Hematopoietic multipotent progenitor cell treated with erythropoietin and hydrocortisone succinate and interleukin-3 and kit ligand, for 17 days (in vitro differentiated cells): ENCODE measurements at places on chromosomes 16 and 17.

- DNase-seq, result no peak
Observed at GRCh38 chr17:31721291-31722025, 137.6 kb downstream of the COPRS start.

GRCh38 chr17:28940675-28941074 is 10.6 kb downstream of the PHF12 start:
- no peak for DNase-seq

GRCh38 chr16:56608876-56609462 is 585 bp downstream of the MT2A start:
- peak; percentile 38 for DNase-seq

DNA sequence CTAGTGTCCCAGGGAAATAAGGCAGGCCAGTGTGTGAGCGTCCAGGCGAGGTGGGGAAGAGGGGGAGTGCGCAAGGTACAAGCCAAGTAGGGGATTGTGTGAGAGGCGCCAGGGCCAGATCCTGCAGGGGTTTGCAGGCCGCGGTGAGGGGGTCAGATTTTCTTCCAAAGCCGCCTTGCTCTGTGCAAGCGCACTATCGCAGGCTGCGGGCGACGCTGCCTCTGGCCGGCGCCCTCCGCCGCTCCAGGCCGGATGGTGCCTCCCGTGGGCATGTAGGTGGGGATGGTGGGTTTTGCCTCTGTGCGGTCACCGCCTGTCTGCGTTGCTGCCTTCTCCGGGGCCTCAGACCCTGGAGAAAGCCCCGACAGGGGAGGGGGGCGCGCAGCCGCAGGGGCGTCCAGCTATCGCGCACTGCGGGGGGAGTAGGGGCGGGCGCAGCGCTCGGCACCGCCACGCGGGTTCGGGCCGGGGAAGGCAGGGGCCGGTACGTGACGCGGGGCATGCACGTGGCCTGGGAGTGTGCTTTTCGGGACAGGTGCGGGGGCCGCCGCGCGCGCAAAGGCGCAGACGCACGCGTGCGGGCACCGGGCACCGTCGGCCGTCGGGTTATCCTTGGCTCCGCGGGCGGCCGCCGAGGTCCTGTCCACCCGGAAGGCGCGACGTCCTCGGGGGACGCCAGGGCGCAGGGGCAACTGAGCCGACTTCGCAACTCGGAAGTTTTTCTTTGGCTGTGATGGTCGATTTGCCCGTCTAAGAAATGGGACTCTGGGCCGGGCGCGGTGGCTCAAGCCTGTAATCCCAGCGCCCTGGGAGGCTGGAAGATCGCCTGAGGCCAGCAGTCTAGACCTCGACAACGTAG is 1.1 kb upstream of the HAPSTR1 start:
- DNase-seq, result peak; percentile 30

- DNase-seq, result no peak
Observed at GRCh38 chr16:23640615-23640930, 537 bp downstream of the PALB2 start.

GRCh38 chr17:72989074-72989610 is 103.3 kb downstream of the SLC39A11 start:
- DNase-seq, result no peak

DNA sequence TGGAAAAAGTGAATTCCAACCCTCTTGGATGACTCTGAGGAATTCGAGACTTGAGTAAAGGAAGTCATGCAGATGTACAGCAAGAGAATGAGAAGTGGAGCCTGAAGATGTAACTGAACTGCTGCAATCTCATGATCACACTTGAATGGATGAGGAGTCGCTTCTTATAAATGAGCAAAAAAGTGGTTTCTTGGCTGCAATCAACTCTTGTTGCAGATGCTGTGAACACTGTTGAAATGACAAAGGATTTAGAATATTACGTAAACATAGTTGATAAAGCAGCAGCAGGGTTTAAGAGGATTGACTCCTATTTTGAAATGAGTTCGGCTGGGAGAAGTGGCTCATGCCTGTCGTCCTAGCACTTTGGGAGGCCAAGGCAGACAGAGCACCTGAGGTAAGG is 25.5 kb downstream of the ASPA start:
- DNase-seq, result no peak

DNA sequence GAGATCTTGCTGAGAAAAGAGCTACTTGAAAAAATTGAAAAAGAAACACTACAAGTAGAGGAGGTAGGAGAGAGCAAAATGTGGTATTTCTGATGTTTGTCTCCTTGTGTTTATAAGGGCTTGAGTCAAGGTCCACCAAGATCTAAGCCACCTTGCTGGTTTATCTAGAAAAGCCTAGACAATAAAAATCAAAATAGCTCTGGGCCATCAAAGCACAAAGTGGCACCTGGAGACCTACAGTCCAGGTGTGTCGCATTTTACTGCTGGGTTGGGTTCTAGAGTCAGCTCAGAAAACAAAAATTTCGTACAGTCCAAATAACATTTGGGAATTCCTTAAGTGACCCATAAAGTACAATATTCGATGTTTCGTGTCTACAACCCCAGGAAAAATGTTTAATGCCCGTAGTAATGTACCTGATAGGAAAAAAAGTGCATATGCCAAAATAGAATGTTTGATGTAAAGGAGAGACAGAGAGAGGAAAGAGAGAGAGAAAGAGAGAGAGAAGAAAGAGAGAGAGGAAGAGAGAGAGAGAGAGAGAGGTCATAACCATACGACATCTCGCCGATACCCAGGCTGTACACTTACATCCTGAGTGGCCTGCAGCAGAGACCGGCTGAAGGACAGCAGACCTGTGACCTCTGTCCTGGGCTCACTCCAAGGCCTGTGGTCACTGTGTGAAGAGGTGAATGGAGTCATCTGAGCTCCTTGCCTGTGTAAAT is 27.1 kb downstream of the PRSS54 start:
- DNase-seq, result no peak

- DNase-seq, result no peak
Observed at GRCh38 chr17:542943-543342, 171.7 kb downstream of the VPS53 start.

GRCh38 chr16:88867581-88868246 is 1.3 kb upstream of the PABPN1L start:
- DNase-seq, result no peak

DNA sequence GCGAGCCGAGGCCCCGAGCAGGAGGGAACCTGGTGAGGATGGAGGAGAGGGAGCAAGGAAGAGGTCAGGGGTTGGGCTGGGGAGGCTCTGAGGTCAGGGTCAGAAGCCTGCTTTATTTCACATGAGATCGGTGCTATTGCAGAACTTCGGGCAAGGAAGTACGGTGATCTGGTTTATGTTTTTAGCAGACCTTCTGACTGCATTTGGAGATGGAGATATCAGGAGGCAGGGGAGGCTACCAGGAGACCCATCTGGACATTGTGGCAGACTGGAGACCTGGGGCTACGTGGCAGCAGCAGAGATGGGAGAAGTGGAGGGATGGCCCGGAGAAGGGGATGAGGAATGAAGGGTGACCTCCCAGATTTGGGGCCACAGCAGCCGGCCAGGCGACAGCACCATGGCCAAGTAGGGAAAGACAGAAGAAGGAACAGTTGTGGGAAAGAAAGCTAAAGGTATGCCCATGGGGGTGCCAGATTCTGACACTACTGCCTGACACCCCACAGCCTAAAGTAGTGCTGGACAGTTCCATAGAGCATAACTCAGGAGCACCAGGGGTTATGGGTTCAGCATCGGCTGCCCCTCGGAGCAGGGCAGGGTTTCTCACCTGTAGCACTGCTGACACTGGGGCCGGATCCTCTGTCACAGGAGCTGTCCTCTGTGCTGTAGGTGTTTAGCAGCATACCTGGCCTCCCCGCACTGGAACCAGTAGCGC is 7.4 kb downstream of the CACNG4 start:
- DNase-seq, result no peak

GRCh38 chr16:11100239-11100750 is 155.7 kb downstream of the SOCS1 start:
- no peak for DNase-seq

- DNase-seq, result no peak
Observed at GRCh38 chr17:37485938-37486570, 3.6 kb upstream of the DUSP14 start.

DNA sequence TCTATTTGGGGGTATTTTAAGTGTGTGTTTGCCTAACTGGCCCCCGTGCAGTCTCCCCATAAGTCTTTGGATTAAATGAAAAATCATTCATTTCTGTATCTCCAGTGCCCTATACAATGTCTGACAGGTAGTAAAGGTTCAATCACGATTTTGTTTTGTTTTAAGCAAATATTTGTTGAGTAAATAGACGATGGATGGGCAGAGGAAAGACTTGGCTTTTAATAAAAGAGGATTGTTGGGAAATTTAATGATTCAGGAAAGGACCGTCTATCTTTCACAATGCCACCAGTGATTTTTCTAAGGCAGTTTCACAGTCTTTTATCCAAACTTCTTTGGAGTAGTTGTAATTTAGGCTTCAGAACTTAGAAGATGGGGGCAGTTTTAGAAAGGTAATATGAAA is 636.6 kb upstream of the GOT2 start:
- no peak for DNase-seq

DNA sequence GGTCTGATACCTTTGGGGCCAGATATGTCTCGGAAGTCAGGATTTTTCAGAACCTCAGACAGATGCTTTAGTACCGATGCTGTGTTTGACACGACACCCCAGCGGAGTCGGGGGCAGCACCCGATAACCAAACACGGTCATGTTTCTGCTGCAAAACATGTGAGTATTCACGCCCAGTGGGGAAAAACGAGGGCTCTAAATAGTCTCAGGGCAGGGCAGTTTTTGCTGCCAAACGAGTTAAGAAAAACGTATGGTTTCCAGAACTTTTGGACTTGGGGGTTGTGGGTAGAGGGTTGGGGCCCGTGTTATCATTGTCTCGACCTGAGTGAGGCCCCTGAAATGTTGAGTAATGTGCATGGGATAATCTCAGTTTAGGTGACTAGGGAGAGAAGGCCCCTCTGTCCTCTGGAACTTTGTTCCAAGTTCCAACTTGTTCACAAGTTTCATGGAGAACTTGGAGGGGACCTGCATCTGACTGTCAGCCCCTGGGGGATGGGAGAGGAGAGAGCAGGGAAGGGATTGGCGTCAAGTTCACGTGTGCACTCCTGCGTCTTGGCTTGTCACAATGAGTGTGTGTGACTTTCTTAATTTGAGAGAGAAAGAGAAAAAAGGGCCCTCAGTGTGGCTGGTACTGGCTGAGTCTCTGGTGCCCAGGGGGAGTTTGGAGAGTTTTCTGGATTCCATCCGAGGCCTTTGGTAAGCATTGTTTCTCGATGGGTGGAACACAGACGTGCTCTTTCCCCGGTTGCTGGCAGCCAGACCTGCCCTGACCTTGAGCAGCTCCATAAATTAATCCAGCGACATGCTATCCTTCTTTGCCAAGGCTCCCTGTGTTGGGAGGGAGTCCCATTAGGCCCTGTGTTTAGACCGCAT is 83.9 kb upstream of the CIBAR2 start:
- DNase-seq, result no peak

GRCh38 chr17:57295526-57296023 is 39.3 kb downstream of the MSI2 start:
- no peak for DNase-seq

GRCh38 chr17:66564992-66565465 is 262.6 kb downstream of the PRKCA start:
- DNase-seq, result no peak

- DNase-seq, result peak; percentile 94
Observed at GRCh38 chr17:74296548-74296936, 22.5 kb downstream of the DNAI2 start.

DNA sequence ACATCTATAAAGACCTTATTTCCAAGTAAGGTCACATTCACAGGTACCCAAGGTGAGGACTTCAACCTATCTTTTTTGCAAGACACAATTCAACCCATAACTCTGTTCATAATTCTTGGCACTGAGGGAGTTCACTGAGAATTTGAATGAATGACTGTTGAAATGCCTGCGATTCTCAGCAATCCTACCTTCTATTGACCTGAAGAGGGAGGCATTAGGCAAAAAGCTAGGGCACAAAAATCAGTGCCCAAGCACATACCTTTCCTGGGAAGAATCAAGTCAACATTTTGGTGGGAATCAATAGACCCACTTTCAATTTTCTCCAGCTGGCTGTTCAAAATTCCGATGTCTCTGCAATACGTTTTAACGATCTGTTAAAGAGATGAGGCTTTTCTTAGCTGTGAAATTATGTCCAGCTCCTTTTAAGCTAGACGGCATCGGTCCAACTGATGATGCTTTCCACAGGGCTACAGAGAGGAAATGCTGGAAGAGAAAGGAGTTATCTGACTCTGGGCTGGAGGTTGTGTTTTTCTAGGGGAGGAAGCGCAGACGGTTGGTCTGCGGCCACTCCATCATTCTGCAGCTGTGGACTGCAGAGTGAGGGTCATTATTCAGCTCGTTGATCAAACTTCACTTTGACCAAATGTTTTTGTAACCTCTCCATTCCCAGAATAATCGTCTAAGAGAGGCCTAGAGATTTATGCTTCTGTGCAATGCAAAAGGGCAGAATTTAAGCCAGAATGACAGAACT is 25.2 kb downstream of the BCO1 start:
- DNase-seq, result no peak

DNA sequence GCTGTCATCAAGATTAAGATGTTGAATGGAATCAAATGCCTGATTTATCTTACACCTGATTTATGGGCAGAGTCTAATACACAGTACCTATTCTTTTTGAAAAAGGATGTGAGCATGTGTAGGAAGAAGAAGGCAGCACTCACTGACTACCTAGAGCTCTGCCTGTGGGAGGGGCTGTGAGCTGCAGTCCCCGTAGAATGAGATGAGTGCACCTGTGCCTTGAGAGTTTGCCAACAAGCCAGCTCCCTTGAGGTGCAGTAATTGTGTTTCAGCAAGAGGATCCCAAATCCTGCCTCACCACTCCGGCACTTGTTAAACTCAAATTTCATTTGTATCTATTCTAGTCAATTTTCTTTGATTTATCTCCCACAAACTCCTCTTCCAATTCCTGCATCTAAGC is 46.0 kb downstream of the CDH11 start:
- no peak for DNase-seq

DNA sequence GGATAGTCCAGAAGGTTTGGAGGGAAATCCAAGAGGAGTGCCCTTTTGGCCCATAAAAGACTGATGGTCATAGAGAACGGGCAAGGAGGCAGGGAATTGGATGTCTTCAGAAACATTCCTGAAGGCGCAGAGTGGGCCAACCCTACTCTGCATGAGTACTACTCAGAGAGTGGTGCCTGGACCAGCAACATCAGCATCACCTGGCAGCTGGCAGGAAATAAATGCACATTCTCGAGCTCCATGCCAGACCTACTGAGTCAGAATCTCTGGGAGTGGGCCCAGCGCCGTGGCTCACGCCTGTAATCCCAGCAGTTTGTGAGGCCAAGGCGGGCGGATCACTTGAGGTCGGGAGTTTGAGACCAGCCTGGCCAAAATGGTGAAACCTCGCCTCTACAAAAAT is 27.1 kb upstream of the SLC39A11 start:
- DNase-seq, result no peak
